ENCODE measurements at places on chromosomes 3 and 15.

DNA sequence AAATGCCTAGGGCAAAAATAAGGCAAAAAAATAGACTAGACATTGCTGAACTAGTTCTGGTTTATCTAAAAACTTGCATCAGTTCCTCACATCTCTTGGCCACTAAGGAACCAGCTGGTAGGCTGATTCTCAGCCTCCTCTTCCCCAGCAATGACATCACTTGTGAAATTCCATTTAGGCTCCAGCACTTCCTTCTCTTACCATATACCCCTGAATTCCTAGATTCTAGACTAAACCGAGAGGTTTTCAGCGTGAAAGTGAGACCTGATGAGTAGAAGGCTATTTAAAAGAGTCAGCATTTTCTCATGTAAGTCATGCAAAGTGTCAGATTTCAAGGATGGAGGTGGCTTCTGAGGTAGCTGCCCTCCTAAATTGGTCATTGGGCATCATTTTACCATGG, 247.1 kb upstream of the CDIN1 start:
- no peak for DNase-seq

GRCh38 chr3:11820531-11821041, 26.1 kb downstream of the TAMM41 start:
- no peak for DNase-seq

DNA sequence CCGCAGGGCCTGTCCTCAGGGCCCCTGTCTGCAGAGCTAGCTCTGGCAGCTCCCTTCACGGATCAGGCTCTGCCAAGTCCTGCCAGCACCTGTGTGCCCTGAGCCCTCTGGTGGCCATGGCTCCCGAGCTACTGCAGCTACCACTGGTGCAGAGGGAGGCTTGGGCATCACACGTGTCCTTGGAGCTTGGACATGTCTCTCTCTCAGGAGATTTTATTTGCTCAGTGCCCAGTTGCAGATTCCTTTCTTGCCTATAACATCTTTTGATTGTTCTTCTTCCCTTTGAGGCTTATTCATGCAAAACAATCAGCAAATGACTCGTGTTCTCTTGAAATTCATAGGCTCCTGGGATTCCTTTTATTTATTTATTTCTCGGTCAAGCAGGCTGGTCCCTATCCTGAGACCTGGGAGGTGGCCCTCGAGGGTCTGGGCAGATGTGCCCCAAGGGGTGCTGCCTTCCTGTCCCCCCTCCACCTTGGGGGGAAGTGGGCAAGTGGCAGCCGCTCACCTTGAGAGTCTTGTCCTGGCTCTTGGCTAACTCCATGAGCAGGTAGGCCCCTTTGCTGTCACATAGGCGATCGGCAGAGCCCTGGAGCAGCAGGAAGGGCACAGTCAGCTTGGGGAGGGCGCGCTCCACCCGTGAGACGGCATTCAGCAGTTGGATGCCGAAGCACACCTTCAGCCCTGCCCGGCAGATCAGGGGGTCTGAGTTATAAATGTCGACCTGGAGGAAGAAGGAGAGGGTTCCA, 21.9 kb downstream of the ABTB1 start:
- no peak for DNase-seq

DNA sequence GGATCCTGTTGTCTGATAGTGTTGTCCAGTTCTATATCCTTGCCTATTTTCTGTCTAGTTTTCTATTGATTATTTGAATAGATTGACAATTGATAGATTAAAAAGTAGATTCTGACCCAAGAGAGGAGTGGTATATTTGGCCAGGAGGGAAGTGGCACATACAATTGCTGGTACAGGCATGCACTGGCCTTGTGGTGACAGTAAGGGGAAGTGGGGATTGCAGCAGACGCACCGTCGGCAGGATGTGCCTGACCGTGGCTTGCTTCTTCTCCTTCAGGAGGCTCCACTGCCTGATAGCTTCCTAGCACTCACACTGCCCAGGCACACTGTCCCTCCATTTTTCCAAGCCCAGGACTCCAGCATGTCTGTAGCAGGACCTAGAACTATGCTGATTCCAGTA, 10.5 kb downstream of the GABRG3 start:
- DNase-seq: no peak

DNA sequence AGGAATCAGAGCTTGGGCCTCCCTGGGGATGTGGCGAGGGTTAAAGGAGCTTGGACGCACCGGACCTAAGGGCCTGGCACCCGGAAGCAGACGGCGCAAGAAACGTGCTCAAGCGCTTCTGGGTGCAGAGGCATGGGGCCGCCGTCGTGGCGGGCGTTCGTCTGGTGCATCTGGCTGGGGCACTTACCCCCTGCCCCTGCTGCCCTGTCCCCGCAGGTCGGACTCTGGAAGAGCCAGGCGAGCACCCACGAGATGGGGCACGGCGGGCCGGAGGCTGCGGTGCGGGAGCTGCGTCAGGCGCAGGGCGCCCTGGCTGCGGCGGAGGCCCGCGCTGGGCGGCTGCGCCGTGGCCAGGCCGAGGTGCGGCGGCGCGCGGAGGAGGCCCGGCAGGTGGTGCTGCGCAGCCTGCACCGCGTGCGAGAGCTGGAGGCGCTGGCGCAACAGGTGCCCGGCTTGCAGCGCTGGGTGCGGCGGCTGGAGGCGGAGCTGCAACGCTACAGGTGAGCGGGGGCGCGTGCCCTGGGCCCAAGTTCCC, 2.5 kb downstream of the EFCC1 start:
- peak; percentile 46 for DNase-seq

DNA sequence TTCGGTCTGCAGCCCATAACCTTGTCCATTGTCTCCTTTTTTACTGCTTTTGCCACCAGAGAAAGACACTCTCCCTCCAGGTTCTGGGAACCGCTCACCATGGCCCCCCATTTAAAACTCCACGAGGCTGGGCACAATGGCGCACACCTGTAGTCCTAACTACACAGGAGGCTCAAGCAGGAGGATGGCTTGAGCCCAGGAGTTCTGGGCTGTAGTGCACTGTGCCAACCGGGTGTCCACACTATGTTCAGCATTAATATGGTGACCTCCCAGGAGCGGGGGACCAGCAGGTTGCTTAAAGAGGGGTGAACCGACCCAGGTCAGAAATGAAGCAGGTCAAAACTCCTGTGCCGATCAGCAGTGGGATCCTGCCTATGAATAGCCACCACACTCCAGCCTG, 28.0 kb upstream of the IDH2 start:
- DNase-seq: no peak

DNA sequence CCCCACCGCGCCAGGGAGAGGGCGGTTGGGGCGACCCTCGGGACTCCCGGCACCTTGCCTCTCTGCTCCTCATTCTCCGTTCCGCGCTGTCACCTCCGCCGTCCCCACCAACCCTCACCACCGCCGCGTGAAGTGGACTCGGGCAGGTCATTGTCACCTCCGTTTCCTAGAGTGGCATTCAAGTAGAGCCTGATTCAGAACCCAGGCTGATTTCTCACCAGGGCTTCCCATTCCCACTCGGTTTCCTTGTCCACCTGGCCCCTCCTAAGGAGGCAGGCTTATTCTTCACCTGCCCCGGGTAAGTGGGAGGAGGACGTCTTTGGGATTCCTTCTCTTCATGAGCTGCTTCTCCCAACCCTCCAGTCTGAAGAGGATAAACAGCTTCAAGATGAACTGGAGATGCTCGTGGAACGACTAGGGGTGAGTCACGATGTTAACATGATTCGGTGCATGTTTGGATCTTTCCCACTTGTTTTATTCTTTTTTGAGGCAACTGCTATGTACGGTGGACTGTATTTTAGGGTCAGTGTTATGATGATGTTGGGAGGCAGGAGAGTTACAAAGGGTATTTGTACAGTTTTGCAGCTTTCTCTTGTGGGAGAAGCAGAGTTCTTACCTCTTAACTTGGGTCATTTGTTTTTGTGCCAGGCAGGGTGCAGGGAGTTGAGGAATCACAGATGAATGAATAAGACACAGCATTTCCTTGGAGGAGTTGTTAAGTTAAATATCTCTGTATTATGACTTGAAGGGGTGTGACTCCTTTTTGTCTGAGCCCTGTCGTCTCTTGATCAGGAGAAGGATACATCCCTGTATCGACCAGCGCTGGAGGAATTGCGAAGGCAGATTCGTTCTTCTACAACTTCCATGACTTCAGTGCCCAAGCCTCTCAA, 692 bp downstream of the PSMD2 start:
- no peak for DNase-seq

- DNase-seq: no peak
Measured at GRCh38 chr3:126999383-126999782, 16.5 kb downstream of the PLXNA1 start.

DNA sequence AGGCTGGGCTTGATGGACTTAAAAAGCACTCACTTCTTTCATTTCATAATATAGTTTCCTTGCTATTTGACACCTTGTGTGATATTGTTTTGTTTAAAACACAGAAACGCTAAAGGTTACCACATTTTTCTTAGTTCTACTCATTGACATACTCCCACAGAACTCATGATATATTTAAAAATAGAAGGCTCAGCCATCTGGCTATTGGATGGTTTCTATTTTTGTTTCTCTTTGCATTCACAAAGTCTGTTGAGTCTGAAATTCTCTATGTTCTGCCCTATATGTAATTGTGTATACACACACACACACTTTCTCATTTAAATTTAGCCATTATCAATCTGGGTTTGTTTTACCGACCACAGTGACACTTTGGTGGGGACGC, 128.2 kb downstream of the SOX2 start:
- no peak for DNase-seq

GRCh38 chr3:22671848-22672247, 531.3 kb upstream of the UBE2E2 start:
- no peak for DNase-seq

GRCh38 chr3:10815487-10815886, 541 bp upstream of the SLC6A11 start:
- no peak for DNase-seq

- no peak for DNase-seq
Measured at GRCh38 chr3:112948346-112948838, 26.5 kb downstream of the CD200R1 start.

GRCh38 chr3:190865419-190865818, 2.9 kb upstream of the GMNC start:
- DNase-seq: no peak

DNA sequence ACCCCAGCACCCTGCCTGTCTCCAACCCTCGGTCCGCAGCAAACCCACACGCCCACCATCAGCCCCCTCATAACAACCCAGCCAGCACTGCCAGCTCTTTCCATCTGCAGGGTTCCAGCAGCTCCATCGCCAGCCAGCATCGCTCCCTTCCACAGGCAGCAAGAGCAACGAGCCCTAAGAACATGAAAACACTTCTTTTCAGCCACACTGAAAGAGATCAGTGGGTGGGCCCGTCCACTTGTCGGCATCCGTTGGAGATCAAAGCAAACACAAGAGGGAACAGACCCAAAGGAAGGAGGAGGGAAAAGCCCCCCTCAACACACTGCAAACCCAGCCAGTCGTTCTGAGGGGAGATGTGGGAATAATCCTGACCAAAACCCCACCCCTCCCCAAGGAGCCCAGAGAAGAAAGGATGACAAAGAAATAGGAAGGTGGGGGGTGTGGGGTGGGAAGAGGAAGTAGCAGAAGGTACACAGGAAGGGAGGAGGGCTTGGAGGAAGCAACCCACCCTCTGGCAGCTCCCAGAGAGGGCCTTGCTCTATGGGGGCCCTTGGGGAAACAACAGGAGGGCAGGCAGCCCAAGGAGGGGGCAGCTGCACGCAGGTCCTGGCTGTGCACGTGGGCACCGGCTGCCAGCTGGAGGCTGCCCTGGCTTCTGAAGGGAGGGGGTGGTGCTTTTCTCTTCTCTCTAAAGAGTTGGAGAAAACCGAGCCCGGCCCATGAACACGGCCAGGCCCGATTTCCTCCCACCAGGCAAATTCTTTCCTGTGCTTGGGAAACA, 473.6 kb upstream of the PROK2 start:
- no peak for DNase-seq

DNA sequence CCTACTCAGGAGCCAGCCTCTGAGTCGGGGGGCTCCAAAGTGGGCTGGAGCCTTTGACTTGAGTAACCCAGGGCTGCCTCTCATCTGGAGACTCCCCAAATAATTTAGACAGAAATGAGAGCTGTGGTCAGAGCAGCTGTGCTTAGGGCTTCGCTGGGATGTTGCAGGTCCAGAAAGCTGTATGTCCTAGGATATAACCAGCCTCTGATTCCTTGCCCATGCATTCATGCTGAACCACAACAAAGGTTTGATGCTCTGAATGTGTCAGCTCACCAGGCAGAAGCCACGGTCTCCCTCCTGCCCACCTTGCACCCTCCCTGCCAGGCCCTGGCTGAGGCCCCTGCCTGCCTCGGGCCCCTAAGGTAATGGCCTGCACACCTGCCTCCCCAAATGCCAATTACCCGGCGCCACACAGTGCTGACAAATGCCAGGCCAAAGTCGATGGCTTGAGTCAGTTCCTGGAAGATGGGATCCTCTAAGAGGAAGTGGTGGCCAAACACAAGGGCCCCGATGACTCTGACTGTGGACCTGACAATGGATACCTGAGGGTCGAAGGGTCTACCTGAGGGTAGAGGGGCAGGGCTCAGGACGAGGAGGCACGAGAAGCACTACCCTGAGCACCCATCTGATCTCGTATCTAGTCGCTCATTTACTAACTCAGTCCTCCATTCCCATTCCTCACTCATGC, 21.7 kb upstream of the PARL start:
- DNase-seq: no peak

- no peak for DNase-seq
Measured at GRCh38 chr15:39028069-39028468, 463.5 kb upstream of the RASGRP1 start.

DNA sequence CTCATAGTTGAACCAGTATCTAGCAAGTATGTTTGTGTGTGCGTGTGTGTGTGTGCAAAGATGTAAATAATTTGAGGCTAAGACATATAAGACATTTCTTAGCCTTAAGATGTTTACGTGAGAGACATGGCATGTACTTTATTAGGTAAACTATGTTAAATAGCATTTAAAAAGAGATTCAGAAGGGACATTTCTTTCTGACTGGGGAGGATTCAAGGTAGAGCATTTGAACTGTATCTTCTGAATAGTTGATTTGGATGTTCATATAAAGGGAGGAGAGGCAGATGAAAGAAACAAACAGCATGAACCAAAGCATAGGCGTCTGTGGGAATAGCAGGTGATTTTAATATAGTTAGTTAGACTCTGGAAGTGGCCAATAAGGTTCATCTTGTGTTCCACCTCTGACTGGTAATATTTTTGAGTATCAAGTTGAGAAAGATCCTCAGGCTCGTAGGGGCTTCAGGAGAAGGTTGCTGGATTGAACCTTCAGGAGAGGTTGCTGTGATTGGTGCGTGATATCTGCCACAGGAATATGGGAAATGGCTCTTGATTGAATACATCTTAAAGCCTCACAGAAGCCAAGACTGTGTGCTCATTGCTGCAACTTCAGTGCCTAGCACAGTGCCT, 12.6 kb downstream of the NFKBIZ start:
- no peak for DNase-seq

- DNase-seq: no peak
Measured at GRCh38 chr3:141525814-141526213, 39.0 kb downstream of the RASA2 start.

- DNase-seq: no peak
Measured at GRCh38 chr3:137348936-137349335, 391.2 kb downstream of the IL20RB start.

GRCh38 chr3:71797455-71797854, 12.5 kb upstream of the PROK2 start:
- no peak for DNase-seq

DNA sequence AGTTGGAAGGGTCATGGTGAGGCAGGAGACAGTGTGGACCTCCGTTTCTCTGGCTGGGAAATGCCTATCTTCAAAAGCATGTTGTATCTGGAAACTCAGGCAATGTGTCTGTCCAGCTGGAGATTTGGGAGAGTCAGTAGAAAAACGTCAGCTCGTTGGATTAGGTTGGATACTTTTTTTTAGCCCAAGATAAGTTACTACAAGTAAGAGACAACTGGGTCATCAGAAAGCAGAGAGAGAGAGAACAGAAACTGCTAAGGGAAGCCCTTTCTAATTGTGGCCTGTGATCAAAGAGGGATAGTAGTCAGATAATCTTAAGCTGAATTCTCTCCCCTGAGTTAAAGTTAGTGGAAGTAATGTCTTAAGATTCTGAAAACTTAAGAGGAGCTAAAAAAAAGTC, 78.9 kb upstream of the ZNF280D start:
- DNase-seq: no peak

Measured in effector CD8-positive, alpha-beta T cell (primary cell).